ENCODE measurements at places on chromosomes 3 and 15.

- DNase-seq, result no peak
These were observed 5.5 kb downstream of the TAGLN3 start for GRCh38 chr3:112004187-112004586.

GRCh38 chr15:62988701-62989100 lies 53.8 kb upstream of the TPM1 start:
- no peak for DNase-seq

DNA sequence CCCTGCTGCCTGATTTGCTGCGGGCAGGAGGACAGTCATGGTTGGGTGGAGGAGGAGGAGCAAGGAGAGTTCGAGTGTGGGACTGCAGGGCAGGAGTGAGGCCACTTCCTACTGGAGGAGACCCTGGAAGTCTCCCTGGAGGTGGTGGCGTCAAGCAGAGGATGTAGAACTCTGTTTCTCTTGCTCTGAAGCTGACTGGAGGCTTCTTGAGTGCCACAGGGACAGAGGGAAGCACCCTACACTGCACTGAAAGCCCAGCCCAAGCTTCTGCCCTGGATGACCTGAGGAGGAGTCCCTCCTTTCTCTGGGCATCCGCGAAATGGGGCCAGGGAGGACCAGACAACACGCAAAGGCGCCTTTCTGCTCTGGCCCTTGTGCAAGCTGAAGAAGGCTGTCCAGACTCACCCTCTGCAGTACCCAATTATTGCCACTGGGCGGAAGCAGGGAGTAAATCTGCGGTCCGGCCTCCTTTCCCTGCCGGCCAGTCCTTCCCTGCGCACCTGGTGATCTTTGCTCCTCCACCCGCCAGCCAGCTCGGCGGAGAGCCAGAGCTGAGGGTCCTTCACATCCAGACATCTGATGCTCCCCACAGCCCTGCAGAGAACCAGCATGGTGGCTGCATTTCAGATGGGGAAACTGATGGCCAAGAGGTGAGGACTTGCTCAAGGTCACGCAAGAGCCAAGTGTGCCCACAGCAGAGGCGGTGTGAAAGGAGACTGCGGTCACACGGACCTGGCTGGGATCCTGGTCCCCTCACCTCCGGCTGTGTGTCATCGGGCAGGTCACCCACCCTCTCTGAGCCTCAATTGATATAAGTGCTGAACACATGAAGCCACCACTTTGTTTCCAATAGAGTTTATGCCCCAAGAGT lies 207.1 kb downstream of the TBC1D2B start:
- DNase-seq, result no peak

GRCh38 chr3:153547970-153548369 lies 385.9 kb downstream of the RAP2B start:
- DNase-seq, result no peak

GRCh38 chr3:71784914-71785531 lies at the start of gene PROK2:
TSS of gene PROK2 (minus strand) at chr3:71785148. CDS start at chr3:71785052, 96 bp downstream.
- DNase-seq, result no peak

- no peak for DNase-seq
These were observed 3.7 kb upstream of the ANKDD1A start for GRCh38 chr15:64907991-64908390.

- no peak for DNase-seq
These were observed 975.1 kb downstream of the NSUN3 start for GRCh38 chr3:95037927-95038326.

GRCh38 chr3:16234281-16234680 lies 30.5 kb downstream of the DPH3 start:
- DNase-seq, result no peak

- DNase-seq, result no peak
These were observed 41.0 kb upstream of the MANF start for GRCh38 chr3:51343918-51344687.

DNA sequence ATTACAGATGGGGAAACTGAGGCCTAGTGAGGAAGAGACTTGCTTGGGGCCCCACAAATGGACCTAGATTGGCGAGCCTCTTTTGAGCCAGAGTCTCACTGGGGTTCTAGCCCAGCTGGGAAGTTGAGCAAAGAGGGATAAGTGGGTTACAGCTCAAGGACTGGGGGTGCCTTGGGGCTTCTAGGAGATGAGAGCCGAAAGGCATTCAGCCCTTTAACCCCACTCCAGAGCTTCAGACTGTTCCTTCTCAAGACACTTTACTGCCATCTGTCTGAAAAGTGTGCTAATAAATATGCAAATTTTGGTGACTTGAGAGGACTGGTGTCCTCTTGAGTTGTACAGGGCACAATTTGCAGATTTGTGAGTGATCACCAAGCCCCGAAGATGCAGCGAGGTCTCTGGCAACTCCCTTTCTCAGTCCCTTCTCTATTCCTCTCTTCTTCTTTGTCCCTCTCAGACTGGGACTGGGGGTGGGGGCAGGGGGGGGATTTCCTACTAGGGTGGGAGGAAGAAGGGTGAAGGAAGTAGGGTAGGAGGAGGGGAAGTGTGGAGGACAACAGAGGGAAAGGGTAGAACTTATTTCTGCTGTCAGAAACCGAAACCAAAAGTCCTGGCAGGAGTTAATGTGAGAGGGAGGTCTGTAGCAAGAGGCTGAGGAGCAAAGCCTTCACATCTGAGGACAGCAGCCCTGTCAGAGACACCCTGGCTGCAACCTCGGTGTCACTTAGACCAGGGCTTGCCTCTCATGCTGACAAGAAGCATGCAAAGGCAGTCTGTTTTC lies 16.2 kb upstream of the ANKDD1A start:
- no peak for DNase-seq

GRCh38 chr3:186742618-186743380 lies 25.6 kb downstream of the KNG1 start:
- no peak for DNase-seq

GRCh38 chr15:68781766-68782588 lies 38.7 kb downstream of the ANP32A start:
- no peak for DNase-seq

GRCh38 chr3:117669774-117670173 lies 960.2 kb downstream of the TUSC7 start:
- no peak for DNase-seq

DNA sequence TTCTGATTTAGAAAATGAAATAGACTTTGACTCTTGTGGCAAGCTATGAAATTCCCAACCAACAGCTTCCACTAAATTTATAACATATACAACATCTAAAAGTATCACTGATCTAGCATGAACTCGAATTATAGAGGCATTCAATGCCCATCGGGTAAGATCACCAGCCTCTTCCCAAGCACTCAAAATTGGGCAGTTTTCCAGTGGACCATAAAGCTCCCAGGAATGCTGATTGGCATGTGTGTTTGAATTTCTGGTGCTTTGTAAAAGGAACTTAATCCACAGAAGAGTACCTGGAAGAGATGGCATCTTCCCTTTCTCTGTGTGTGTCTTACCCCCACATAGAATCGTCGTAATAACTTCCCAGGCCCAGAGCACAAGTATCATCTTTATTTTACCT lies 10.0 kb downstream of the LRTM1 start:
- DNase-seq, result no peak

DNA sequence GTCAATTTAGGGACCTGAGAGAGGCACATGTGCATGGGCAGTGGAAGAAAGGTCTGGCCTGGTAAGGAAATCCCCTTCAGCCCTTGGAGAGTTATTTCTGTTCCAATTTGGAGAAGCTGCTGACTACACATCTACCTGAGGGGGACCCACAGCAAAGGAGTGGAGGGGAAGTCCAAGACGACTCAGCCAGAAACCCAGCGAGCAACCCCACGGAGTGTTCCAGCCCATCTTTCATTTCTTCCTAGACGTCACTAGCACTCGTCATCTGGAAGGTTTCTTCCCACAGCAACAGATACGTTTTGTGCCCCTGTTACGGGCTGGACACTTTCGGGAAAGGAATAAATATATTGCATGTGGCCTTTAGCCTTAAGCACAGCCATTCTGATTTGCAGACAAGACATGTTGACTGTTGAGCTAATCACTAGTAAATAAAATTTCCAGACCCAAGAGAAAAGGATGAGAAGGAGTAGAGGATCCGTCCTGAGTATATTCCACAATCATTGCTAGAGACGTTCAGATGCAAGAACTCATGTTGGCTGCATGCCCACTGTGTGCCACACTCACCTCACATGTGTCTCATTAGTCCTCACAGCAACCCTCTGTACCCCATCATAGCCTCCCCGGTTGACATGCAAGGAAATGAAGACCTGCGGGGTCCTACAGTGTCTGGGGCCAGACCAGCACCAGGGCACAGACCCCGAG lies 7.8 kb upstream of the FAM174B start:
- no peak for DNase-seq

- DNase-seq, result no peak
These were observed 35.2 kb downstream of the PYGO1 start for GRCh38 chr15:55552926-55553325.

DNA sequence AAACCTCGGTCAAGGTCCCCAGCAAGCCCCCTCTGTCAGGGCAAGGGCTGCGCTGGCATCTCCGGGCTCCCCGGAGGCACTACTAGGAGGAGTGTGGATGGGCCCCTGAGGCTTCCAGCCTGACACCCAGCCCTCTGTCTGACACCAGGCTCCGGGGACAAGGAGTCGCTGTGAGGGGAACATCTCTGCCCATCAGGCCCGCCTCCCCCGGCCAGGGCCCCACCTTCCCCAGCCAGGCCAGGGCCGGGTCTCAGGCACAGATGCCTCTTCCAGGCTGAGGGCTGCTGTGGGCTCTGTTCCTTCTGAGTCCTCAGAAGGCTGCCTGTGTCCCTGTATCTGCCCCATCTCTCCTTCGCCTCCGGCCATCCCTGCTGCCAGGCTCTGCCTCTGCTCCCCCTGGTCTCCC lies 15.8 kb downstream of the CSPG4 start:
- DNase-seq, result no peak

GRCh38 chr15:69319384-69320375 lies 21.0 kb downstream of the PAQR5 start:
- no peak for DNase-seq

DNA sequence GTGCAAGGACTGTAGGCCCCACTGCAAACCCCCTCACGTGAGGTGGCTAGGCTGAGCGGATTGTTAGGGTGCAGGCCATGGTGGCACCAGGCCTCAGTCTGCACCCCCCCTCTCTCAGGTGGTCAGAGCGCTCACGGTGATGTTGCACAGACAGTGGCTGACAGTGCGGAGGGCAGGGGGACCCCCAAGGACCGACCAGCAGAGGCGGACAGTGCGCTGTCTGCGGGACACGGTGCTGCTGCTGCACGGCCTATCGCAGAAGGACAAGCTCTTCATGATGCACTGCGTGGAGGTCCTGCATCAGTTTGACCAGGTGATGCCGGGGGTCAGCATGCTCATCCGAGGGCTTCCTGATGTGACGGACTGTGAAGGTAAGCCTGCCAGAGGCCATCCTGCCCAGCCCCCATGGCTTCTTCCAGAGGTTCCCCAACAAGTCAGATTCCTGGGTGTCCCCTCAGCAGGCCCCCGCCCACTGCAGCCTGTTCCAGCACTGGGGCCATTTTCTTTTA lies 18.2 kb downstream of the ATRIP start:
- DNase-seq, result no peak

- DNase-seq, result no peak
These were observed 109.1 kb downstream of the UBE3A start for GRCh38 chr15:25329696-25330095.

GRCh38 chr3:5151586-5151985 lies 29.5 kb downstream of the ARL8B start:
- DNase-seq, result no peak

DNA sequence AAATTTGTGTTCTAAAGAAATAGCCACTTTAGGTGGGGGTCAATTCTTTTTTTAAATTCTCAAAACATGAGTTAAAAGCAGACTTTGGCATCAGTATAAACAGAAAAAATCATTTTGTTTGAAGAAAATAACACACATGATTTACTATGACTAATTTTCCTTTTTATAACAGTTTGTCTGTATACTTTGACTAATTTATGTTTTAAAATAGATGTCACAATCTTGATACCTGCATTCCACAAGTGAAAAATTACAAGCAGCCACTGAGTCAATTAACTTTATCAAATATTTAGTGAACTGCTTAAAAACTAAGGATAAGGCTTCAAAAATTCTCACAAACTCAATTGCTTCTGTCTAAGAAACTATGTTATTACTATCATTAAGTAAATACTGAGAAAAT lies 235.0 kb downstream of the TBC1D5 start:
- DNase-seq, result no peak

GRCh38 chr3:4396542-4396941 lies 70.5 kb downstream of the SUMF1 start:
- DNase-seq, result no peak

DNA sequence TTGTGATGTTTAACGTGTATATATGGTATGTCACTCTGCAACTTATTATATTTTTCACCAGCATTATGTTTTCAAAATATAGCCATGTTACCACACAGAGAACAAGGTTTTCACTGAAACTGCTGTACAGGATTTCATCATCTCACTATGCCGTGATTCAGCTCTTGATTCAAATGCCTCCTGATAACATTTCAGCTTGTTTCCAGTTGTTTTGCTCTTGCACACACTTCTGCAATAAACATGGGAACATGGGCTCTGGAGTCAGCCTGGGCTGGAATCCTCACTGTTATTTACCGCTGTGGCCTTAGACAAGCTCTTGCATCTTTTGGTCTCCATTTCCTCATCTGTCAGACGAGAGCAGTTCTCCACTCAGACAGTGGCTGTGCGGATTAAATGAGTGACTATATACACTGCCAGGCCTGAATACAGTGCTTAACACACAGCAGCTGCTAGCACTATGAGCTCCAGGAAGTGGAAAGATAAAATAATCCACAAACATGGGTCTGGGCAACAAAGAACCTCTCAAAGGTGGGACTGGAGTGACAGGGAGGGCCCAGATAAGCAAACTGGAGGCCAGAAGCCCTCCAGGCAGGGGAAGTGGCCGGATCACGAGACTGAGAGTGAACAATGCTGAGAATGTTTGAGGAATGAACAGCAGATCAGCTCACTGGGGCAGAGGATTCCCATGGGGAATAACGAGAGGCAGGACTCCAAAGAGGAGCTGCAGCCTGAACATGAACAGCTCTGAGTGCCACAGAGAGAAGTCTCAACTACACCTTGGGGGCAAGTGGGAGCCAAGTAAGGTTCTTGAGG lies 17.7 kb downstream of the NTRK3 start:
- DNase-seq, result no peak

GRCh38 chr3:32577581-32578556 lies 7.2 kb upstream of the DYNC1LI1 start:
- no peak for DNase-seq

DNA sequence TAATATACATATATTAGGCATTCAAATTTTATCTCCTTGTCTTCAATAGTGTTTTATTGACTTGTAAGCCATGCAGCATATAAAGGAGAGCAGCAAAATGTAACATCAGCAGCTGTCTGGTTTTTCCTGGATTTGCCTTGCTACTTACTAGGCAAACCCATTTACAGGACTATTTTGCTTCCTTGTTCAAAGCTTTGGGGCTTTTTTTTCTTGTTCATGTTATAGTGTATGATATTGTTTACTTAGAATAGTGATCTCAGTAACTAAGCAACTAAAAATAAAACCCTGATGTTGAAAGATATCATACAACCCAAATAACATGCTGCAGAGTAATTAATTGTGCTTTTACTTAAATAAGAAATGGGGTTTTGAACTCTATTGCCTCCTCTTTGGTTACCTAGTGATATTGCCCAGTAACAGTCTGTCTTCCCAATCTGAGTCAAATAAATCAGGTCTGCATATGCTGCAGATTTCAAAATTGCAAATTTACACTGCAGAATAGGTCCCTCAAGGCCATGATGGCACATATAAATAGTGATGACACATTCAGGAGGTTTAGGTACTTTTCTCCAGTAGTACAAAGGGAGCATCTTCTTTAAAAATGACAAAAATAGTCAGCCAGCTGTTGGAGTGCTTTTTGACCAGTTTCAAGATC lies 578.1 kb upstream of the NECTIN3 start:
- DNase-seq, result no peak

All from SK-N-MC (cell line).